ENCODE measurements at places on chromosomes 7 and 10.

- no peak for DNase-seq
Observed at GRCh38 chr7:22639396-22639795, 87.6 kb upstream of the IL6 start.

DNA sequence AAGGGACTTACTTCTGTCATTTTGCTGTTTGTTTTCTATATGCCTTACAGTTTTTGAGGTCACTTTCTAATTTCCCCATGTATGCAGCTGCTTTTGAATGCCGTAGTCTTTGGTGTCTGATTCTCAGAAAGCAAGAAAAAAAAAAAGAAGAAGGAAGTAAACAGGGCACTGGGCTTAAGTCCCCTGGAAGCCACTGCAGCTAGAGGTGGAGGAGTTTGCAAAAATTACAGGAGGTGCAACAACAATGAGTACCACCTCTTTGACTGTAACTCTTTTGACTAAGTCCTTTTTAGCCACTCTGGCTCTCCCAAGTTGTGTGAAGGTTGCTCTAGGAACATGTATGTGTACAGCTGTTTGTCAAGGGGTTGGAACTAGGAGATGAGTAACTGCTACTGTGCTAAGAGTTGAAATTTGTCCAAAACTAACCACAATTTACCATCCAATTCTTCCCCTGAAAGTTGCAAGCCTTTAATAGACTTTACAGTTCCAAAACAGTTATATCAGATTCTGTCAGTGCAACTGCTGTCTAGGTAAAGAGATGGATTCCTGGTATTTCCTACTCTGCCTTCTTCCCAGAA, 588.0 kb upstream of the LRRN3 start:
- no peak for DNase-seq

GRCh38 chr10:59382831-59383295, 20.5 kb upstream of the FAM13C start:
- no peak for DNase-seq

- no peak for DNase-seq
Observed at GRCh38 chr10:132753596-132753995, 32.4 kb downstream of the NKX6-2 start.

- no peak for DNase-seq
Observed at GRCh38 chr10:18497806-18498369, 153.5 kb downstream of the NSUN6 start.

GRCh38 chr7:97118306-97118917, 914 bp downstream of the SDHAF3 start:
- DNase-seq = no peak

DNA sequence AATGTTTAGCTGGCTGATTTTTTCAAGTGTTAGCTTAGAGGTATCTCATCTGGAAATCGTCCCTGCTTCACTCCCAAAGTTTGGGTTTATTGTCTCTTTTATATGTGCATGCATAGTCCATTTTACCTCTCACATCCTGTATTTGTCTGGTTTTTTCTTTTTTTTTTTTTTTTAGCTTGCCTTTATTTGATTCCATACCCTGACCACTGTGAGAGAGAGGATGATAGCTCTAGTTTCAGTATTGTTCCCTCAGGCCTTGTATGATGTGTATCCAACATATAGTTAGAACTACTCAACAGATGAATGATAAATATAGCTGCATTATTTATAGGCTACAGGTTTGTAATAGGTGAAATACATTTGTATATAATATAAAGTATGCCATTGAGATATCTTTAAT, 29.9 kb downstream of the PCGF5 start:
- no peak for DNase-seq

DNA sequence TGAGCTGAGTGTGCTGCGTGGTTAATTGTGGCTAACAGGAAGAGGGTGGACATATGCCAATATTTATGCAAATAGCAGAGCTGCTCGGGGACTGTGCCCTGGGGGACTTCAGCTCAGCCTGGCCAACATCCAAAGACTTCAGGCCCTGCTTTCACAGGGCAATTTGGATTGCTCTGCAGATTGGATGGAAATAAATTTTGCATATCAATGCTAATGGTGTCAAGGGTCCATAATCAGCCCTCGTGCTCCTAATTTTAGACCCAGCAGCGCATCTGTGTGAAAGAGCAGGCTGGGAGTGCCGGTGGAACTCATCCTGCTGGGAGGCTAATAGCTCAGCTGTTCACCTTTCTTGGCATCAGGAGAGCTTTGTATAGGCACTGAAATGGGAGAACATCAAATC, 270.1 kb downstream of the TCERG1L start:
- DNase-seq = no peak

- no peak for DNase-seq
Observed at GRCh38 chr7:76359978-76360638, 1.3 kb upstream of the YWHAG start.

DNA sequence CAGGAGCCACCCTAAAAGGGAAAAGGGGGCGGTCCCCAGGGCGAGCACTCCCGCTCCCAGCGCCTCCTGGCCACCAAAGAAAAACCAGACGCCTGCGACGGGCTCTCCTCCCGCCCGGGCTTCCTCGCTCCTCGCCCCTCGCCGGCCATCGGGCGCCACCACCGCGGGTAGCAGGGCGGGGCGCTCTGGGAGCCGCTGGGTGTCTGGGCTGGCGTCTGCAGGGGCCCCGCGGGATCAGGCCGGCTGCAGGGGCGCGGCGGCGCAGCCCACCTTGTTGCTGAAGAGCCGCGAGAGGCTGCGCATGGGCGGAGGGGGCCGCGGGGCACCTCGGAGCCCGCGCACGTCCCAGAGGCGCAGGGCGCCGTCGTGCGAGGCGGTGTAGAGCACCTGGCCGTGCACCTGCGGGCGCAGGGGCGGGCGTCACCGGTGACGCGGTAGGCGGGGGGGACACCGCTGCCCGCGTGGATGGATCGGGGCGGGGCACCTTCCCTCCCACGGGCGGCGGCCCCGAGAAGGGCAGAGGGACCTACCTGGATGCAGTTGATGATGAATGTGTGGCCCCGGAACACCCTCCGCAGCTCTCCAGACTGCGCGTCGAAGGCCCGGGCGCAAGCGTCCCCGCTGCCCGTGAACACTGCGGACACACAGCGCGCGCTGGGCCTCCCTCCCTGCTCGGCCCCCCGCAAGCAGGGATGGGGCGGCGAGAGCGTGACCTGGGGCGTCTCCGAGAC, 28.3 kb downstream of the WDR86 start:
- peak; percentile 37 for DNase-seq

DNA sequence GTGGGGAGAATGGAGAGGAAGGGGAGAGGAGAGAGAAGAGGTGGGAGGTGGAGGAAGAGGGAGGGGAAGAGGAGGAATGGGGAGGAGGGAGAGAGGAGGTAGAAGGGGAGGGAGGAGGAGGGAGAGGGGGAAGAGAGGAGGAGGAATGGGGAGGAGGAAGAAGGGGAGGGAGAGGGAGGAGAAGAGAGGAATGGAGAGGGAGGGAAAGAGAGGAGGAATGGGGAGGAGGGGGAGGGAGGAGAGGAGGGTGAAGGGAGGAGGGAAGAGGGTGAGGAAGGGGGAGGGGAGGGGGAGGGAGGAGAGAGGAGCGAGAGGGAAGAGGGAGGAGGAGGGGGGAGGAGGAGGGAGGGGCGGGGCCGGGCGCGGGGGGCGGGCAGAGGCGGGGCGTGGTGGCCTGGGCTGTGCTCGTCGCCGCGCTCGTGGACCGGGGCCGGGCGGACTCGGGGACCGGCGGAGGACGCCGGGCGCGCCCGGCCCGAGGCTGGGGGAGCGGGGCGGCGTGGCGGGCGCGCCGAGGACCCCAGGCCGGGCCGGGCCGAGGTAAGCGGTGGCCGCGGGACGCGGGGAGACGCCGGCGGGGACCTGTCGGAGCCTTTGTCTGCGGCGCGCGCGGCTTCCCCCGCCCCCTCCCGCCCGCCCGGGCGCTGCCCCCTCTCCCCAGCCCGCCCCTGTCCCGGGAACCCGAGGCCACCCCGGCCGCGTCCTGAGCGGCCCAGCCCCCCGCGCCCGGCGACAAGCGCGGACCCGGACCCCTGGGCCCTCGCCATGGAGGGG, at the start of gene SLC29A4:
SLC29A4 (plus strand) TSS at position 401 of the 774 bp plus-strand sequence. CDS start 4,874 bp downstream, outside the sequence.
- DNase-seq = peak; percentile 37

- DNase-seq = no peak
Observed at GRCh38 chr10:61891906-61892585, 9.5 kb upstream of the ARID5B start.

- DNase-seq = no peak
Observed at GRCh38 chr10:126565441-126565840, 105.1 kb downstream of the C10orf90 start.

Measured in NCI-H345 (cell line).